ENCODE measurements at places on chromosomes 11 and 22.

DNA sequence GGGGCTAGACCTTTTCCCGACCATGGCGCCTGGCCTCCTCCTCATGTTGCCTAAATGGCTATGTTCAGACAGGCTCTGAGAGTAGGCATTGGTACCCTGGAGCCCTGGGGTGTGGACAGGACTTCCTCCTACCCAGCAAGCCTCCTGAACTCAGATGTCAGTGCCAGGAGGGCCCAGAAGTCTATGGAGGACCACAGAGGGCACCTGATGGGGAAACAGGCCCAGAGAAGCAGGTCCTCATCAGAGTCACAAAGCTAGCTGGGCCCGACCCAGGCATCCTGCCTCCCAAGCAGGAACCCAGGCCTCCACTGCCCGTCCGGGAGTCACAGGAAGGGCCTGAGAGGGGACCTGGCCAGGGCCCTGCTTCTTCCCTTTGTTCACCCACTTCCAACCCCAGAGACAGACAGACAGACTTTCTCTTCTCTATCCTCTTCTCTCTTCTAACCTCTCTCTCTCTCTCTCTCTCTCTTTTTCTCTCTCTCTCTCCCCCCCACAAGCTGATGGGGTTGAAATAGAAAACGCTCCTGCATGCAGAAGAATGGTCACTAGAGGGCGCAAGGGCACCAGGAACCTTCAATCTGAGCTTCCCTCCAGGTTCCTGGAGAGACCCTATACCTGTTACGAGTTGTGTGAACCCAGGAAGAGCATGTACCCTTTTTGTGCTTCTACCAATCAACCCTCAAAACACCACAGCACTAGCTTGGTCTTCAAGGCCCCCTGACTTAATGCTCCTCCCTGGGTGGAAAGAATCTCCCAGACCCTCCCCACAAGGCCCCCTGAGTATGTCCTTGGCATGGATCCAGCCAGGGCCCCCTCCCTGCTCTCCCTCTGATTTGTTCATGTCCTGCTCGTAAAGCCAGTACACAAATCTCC is 27.1 kb downstream of the ARAP1 start:
- peak; percentile 76 for DNase-seq

DNA sequence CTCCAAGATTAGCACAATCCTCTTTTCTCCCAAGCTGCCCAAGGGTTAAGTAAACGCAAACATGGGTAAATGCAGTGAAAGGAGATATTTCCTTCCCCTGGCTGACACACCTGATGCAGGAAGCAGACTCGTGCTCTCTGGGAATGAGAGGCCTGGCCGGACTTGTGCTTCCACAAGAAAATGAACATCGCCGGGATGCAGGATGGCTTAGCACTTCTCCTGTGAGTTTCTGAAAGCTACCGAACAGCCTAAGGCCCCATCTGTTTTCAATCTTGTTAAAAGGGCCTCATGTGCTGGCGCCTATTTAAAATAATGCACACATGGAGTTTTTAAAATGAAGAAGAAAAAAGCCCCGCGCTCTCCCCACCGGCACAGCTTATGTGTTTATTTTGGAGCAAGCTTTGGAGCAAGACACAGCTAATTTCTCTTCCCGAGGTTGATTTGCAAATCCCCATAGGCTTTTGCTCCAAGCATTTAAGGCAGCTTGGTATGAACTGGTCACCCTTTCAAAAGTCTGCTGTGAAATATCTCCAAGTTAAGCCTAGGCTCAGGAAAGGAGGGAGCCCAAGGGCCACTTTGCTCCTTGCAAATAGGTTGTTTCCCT is 100.9 kb downstream of the SYN3 start:
- DNase-seq: no peak

DNA sequence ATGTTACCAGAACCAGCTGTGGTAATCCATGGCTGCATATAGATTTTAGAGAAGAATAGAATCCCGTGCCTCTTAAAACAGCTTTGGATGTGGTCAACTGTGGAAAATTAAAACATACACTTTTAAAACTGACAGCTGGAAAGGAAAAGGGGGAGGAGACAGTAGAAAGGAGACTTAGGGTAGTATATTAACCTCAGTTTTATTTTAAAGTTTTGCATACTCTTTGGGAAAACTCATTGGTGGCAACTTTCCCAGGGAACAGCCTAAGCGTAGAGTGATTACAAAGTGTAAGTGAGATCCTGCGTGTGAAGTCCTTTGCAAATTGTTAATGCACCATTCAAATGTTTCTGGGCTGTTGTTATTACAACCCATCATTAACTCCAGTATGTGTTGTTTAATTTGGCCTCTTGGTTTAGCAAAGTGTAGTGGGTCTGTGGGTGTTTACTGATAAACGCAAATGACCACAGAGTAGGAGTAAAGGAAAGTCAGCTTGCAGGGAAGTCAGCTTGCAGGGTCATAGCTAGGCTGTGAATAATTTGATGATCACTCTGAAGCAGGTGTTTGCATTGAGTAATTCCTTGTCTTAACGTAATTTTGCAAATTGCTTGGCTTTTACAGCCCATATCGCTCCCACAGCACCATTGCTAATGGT is 88.0 kb upstream of the DBX1 start:
- no peak for DNase-seq

DNA sequence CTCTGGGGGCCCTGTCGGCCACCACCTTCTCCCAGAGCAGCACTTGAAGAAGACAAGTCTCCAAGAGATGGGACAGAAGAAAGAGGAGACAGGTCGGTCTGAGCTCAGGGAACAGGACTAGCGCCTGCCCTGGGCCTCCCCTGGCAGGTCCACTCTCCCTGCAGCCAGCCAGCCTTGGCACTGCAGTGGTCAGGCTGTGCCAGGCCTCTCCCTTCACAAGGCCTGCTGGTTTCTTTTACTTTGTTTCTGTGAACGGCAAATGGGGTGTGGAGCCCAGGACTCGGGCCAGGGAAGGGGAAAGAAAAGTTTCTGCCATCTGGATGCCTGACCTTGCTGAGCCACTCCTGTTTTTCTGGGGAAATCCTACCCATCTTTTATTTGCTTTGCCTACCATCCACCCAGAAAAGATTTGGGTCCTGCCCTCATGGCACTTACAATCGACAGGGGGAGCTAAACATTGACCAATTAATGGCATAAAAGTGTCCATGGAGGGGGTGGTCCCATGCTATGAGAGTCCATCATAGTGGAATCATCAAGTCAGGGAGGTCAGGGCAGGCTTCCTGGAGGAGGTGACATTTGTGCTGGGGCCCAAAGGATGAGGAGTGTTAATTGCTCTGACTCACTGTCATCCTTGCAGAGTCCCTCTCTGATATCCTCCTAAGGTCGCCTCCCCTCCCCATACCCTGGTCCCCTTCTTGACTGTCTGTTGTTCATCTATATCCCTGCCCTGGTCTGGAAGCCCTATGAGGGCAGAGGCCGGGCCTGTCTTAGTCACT is 65.2 kb downstream of the NFAM1 start:
- DNase-seq: no peak

GRCh38 chr22:20064140-20064480 is 15.9 kb upstream of the DGCR8 start:
- no peak for DNase-seq

DNA sequence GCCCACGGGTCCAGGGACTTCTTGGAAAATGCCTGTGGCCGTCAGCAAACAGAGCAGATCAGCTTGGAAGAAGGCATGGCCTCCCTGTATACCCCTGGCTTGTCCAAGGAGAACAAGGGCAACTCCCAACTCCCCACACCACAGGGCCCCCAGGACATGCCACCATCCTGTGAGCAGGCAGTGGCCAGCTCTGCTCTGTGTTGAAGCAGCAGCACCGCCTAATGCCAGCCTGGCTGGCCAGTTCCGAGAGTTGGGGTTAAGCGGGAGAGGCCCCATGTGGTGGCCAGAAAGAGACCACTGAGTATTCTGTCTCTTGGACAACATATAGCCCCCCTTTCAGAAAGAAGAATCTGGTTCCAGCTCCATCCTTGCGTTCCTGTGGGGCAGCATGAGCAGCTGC is 209.2 kb downstream of the CTTN start:
- DNase-seq: no peak

DNA sequence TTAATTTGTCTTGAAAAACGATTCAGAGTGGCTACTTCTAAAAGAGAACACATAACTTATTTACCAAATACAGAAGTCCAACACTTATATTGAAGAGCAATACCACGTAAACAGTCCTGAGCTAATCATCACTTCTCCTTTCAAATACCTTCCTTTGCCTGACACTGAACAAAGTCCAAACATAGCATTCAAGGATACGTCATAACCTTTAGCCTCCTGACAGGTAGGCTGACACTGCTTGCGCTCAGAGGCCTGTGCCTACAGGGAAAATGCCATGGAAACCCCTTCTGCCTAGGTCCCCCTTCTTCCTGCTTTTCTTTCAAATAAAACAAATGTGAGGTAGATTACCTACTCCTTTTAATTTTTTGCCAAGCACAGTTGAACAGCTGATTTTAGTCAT is 510.0 kb downstream of the INSC start:
- DNase-seq: no peak

GRCh38 chr11:11621573-11622339 is at the start of gene GALNT18:
Gene GALNT18 (minus strand): TSS chr11:11622005.
- DNase-seq: peak; percentile 92

DNA sequence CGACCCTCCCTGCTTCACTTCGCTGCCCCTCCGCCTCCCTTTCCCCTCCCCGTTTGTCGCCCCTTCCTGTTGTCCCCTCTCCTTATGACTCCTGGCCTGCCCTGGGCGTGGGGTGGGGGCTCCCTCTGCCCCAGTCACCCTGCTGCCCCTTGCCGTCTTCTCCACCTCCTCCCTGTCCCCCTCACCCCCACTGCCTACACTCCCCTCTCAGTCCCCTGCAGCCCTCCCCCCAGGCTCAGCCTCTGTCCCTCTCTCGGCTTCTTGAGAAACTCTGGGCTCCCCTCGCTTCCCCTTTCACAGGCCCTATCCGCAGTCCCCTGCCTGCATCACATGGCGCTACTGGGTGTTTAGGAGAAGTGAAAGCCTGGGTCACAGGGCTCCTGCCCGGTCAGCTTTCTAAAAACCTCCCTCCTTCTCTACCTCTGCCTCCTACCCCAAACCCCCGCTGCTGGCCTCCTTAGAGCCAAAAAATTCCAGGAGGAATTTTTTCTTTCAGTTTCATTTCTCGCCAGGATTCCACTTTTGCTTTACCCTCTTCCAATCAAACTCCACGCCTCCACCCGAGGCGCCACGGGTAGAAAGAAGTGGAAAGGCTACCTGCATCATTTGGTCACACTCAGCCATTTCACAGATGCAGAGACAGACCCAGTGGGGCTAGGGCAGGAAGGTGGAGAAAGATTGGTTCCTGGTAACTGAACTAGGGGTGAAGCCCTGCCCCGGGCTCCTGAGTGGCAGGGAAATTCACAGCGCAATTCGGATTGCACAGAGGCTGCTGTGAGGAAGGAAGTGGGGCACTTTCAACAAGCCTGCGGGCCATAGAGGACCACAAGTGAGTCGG is at the start of gene SLC15A3:
Gene SLC15A3 (minus strand): TSS at position 273 of the 838 bp plus-strand sequence. CDS start 625 bp downstream, outside the sequence.
- peak; percentile 60 for DNase-seq

DNA sequence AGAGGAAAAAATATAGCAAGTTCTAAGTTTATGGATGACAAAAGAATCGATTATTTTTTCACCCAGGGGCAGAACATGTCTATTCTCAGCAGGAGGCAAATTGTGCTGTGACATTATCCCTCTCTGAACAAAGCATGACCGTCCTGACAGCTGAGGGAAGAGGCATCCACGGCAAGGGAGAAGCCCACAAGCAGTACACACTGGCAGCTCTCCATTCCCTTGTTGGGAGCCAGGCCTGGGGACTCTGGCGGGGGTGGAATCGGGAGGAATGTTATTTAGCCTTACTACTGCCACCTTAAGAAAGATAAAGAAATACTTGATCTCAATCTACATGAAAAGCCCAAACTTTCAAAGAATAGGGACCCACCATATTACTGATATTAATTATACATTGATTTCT is 3.4 kb downstream of the KIRREL3 start:
- DNase-seq: peak; percentile 35

- DNase-seq: no peak
Measured at GRCh38 chr22:44931766-44932165, 78.0 kb downstream of the PHF21B start.

GRCh38 chr11:57512646-57513451 is 2.7 kb downstream of the SLC43A1 start:
- DNase-seq: no peak

GRCh38 chr11:34682825-34683224 is 61.9 kb downstream of the EHF start:
- peak; percentile 80 for DNase-seq

DNA sequence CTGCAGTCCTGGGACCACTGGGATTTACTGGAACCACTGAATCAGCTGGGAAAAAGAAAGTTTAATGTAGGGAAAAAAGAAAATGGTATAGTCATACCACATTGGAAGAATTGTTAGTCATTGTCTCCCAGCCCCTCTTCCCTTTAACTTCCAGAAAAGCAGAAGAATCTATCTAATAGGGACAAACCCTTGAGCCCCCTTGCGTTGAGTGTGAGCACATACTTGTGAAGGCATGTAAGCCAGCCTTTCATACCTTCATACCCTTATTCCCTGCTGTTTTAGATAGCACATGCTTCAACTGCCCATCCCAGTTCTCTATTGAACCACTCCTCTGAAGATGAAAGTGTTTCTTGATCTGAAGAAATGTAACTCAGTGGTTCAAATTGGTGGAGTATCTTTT is 6.6 kb downstream of the TREH start:
- DNase-seq: peak; percentile 38

GRCh38 chr22:39434243-39434653 is 22.6 kb upstream of the MGAT3 start:
- no peak for DNase-seq

GRCh38 chr11:68041617-68042218 is 2.9 kb downstream of the TCIRG1 start:
- DNase-seq: no peak

DNA sequence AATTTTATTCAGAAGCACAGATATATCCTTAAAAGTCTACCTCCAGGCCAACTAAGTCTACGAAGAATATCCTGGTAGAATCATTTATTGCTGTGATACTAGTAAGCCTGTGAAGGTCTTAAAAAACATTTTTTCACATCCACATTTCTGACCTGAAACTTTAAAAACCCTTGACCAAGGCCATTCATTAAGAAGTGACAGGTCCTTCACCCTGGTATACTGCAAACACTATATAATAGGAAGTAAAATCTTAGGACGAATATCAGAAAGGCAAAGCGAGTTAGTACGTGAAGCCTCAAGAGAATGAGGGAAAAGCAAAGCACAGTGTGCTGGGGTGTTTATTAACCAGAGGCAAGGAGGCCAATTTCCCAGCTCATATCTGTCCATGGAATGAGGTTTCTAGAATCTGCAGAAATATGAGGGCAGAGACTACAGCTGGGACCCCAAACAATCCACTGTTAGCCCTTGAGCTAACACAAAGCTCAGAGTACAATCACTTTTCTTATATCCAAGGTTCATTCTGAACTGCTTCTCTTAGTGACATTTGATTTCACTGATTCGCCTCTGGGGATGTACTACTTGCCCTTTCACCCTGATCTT is 71.0 kb downstream of the AMBRA1 start:
- no peak for DNase-seq

- peak; percentile 78 for DNase-seq
Measured at GRCh38 chr11:34263441-34264091, 94.2 kb downstream of the ABTB2 start.

DNA sequence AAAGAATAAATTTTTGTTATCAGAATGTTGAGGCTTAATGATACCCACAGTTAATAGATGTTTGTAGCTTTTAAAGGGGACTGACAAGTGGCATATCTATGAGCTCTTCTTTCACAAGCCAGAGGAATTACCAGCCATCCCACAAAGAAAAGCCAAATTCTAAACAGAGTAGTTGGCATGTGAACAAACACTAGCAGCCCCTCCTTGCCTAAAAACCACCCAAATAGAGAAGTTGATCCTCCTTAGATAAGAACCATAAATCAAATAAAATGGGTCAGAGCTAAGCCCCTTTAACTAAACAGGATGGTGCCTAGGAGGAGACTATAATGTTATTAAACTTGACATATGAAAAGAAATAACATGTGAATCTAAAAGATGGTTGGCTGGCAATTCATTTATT is 11.4 kb downstream of the LPXN start:
- no peak for DNase-seq

Data from RPMI7951 (cell line).